ENCODE measurements at places on chromosomes 7 and 10. TPM values are rescaled to one million over a fixed set of nuclear protein-coding genes. Genes with fewer than 3 reads are reported as not detected.

PALD1 gene
- total RNA-seq, result 0.21 TPM

ZNF479 gene
- total RNA-seq, result not detected

PLA2G12B gene
- total RNA-seq, result not detected

PPP1R9A gene
- total RNA-seq, result 0.85 TPM

ACBD7 gene
- total RNA-seq, result 0.48 TPM

RNF32 gene
- 2.8 TPM for total RNA-seq

CRHR2 gene
- not detected for total RNA-seq

RAB19 gene
- total RNA-seq, result not detected

IKZF1 gene
- total RNA-seq, result not detected

MBLAC1 gene
- total RNA-seq, result 1.3 TPM

Measured in tracheal epithelial cell (primary cell).